ENCODE measurements at places on chromosomes 4 and X.

DNA sequence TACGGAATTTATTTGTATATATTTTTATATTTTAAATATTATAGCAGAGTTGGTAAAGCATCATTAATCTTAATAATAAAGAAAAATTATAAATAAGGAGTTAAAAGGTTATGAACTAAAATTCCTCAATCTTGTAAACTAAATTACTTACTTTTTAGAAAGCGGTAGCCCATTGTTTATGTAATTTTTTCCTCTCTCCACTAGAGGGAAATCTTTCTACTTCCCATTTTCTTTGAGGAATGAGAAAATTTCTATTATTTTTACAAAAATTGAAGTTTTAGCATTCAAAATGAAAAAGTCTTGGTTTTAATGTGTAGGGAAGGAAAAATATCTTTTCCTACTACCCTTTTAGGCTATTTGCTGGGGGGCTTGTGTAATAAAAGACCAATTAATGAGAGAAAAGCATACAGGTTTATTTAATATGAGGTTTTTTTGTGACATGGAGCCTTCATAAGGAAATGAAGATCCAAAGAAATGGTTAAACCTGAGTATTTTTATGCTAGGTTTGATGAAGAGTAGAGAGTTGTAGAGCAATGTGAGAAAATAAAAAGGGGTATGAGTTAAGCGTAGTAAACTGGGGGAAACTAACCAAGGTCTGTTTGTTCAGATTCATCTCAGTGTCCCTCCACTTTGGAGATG lies 68.7 kb upstream of the ADAD1 start:
- DNase-seq, result no peak

GRCh38 chr4:174592985-174593335 lies 70.7 kb upstream of the HPGD start:
- DNase-seq, result no peak

DNA sequence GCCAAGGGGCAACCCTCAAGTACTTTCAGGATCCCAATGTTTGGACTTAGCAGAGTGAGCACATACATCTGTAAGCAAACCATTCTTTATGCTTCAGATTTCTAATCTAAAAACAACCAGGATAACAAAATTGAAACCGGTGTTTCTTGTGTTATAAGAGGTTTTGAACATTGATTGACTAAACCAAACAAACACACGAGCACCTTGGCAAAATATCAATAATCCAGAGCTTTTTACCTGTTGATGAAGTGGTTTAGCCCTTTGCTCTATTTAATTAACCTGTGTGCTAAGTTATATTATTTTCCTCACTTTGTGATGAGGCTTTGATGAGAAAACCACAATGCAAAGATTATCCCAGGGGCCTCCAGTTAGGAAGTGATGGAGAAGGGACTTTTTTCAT lies 255.3 kb upstream of the CXXC4 start:
- no peak for DNase-seq

DNA sequence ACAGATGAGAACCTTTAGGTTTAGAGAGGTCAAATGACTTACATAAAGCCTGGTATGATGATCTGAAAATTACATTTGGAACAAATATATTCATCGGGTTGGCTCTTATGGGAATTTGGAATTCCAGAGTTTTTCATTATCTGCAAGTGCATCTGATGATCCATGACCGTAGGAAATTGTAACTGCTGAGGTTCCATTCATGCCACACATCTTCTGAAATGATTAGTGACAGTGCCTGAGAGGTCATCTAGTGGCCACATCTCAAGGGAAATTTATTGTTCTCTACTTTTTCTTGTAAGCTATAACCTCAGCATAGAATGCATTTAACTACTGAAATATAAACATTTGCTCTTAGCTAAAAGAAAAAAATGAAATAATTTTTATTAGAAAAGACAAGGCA lies 105.8 kb upstream of the NWD2 start:
- no peak for DNase-seq

- no peak for DNase-seq
Measured at GRCh38 chrX:40484408-40485091, 96.2 kb upstream of the ATP6AP2 start.

DNA sequence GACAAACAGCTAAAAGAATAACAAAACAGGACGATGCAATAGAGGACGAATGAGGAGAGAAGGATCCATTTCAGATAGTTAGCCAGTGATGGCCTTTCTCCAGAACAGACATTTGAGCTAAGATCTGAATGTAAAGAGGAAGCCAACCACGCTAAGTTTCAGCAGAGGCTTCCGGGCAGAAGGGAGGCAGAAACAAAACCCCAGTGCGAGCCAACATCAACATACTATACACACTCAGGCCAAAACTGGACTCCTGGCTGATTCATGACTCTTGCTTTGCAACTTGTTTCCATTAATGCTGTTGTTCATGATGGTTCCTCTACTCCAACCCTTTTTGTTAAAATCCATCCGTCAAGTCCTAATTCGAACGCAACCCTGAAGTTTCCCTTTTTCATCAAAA lies 730.3 kb downstream of the TRIML1 start:
- DNase-seq, result no peak

- DNase-seq, result no peak
Measured at GRCh38 chr4:69830560-69831269, 29.2 kb downstream of the SULT1E1 start.

- DNase-seq, result no peak
Measured at GRCh38 chr4:16480011-16480410, 253.7 kb upstream of the TAPT1 start.

DNA sequence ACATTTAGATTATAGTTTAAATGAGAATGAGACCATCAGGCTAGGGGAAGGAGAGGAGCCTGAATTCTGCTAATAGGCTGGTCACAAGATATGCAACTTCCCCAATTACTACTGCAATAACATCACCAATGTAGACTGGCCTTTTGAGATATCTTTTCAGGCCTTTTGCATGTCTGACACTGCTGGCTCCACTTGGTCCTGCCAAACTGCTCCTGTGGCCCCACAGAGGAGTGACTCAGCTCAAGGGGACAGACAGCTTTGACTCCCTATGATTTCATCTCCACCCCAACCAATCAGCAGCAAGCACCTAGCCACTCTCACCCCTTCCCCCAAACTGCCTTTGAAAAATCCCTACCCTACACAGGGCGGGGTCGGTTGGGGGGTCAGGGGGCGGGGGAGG lies 22.8 kb downstream of the GPRIN3 start:
- DNase-seq, result no peak

- DNase-seq, result no peak
Measured at GRCh38 chr4:1416051-1416947, 10.1 kb upstream of the NKX1-1 start.

- DNase-seq, result no peak
Measured at GRCh38 chr4:174474457-174475075, 47.7 kb downstream of the HPGD start.

- no peak for DNase-seq
Measured at GRCh38 chrX:25154168-25154567, 138.4 kb upstream of the ARX start.

- DNase-seq, result no peak
Measured at GRCh38 chr4:168059251-168059650, 33.1 kb upstream of the ANXA10 start.

- no peak for DNase-seq
Measured at GRCh38 chr4:52996261-52997131, 134.4 kb downstream of the RASL11B start.

GRCh38 chr4:39526765-39527295 lies 409 bp downstream of the UGDH start:
- DNase-seq, result peak; percentile 13

DNA sequence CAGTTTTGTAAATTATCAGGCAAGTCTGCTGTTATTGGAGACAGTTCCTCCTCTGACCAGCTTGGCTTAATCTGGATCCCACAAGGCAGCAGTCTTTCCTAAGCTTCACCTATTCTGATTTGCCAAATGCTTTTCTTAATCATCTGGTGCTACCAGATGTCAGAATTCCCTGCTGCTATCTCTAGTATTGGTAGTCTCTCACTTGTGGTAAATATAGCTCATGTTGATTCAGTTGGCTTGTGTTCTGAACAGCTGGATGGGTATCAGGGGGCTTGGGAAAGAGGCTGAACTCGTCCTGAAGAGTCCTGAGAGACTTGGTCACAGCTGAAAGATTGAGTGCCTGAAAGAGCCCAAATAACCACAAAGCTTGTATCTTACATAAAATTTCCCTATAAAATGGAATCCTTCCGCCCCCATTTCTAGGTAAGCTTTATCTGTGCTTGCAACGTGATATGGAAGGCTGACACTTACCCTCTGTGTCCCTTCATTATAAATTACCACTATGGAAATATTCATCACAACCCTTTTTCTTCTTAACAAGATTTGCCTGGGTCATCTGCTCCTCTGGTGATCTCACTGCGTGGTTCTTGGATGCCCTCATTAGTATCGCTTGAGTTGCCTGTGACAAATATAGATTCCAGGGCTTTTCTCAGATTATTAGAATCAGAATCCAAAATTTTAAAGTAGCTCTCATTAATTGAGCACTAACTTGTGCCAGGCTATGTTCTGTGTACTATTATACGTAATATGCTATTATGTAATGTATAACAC lies 104.1 kb upstream of the GPRIN3 start:
- no peak for DNase-seq

DNA sequence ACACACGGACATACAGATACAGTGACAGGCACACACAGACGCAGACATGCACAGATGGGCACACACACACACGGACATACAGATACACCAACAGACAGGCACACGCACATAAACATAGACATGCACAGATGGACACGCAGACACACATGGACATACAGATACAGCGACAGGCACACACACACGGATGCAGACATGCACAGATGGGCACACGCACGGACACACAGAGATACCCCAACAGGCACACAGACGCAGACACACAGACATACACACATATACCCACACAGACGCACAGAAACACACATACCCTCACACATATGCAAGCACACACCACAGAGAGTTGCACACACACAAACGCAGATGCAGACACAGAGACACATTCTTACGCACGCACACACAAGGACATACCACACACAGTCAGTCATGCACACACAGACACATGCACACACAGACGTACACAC lies 24.4 kb upstream of the SLC25A6 start:
- DNase-seq, result no peak

DNA sequence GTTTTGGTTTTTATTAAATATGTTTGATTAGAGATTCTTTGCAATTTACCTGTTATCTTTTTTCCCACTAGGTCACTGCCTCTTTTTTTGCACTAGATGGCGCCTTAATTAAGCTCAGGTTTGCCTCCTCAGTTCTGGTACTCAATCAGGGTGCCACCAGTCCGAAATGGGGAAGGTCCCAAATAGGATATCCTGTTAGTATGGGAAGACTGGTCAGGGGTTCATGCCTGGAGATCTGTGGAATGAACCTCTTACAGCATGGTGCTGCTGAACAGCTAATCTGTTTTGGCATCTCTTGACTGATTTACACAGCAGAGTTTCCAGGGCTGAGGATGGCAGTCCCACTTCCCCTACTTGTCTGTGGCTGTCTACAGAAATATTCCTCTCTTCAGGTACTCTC lies 24.2 kb upstream of the VSIG1 start:
- no peak for DNase-seq

- DNase-seq, result no peak
Measured at GRCh38 chr4:10643600-10644425, 40.8 kb downstream of the CLNK start.

- no peak for DNase-seq
Measured at GRCh38 chrX:16305187-16305586, 137.9 kb downstream of the MAGEB17 start.

DNA sequence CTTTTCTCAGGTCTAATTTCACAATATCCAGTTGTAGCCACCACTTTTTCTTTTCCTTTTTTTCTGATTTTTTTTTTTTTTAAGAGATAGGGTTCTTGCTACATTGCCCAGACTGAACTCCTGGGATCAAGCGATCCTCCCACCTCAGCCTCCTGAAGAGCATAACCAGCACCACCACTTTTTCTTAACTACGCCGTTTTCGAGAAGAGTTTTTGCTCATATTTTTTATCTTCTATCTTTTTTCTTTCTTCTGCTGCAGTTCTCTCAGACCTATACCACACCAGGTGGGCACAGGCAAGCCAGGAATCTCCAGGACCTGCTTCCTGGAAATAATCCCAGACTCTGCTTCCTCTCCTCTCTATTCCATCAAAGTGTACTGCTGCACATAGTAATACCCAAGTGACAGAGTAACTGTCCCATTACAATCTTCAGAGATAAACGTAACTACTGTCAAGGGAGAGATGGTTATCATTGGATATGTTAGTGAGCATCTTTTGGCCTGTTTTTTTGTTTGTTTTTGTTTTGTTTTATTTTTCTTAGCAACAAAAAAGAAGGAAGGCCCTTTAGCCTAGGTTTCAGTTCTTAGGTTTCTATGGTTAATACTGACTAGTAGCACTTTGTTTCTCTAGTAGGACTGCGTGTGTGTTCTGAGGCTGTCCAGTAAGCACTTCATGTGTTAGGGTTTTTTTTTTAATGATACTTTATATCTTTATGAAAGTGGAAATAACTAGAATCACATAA lies 59.2 kb upstream of the TXK start:
- no peak for DNase-seq

GRCh38 chrX:397575-397974 lies 10.9 kb upstream of the PPP2R3B start:
- DNase-seq, result no peak

DNA sequence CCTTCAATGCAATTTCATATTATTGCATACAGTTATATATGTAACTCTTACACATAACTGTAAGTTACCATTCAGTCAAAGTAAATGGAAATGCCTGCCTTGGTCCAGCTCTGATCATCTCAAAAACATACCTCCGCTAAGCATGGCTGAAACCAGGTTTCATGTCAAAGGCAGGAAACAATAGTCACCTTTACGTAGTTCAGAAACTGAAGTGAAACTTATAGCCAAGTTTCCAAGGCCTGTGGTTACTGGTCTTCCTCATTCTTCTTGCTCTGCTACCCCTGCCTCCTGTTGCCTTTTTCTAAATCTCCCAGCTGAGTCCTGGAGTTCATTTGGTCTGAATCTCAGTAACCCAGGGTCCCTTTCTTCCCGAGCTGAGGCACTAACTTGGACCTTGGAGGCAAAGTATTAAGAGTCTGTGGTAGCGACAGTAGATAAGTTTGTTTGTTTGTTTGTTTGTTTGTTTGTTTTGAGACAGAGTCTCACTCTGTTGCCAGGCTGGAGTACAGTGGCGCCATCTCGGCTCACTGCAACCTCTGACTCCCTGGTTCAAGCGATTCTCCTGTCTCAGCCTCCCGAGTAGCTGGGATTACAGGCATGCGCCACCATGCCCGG lies 30.8 kb downstream of the DAPP1 start:
- DNase-seq, result no peak

DNA sequence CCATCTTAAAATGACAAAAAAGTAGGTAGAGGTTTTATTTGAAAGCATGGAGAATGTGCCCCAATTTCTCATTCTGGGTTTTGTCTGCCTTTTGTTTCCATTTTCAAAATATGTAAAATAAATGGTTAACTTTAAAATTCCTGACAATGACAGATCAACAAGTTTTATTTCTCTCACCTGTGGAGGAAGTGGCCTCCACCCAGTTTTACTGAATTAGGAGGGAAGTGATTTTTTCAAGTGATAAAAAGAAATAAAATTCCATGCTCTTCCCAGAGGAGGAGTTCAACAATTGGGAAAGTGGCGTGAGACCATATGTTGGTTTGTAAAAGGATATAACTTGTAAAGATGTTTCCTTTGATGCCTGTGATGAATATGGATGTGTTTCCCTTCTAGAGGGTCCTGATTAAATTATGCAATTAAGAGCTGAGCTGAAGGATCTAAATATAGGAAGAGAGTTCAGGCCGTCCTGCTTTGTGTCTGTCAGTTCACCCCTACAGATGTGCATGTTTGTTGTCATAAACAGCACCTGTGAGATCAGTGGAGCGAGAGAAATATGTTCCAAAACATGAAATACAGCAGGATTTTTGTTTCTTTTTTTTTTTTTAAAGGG lies 19.5 kb downstream of the SMAD1 start:
- no peak for DNase-seq

GRCh38 chrX:69431420-69431819 lies 72.7 kb upstream of the NALF2 start:
- DNase-seq, result no peak

All from activated gamma-delta T cell treated with anti-CD3 and anti-CD28 coated beads, Interleukin-2, amount 50 U/mL, for 16 hours (primary cell).